ENCODE measurements at places on chromosomes 6 and 20.

DNA sequence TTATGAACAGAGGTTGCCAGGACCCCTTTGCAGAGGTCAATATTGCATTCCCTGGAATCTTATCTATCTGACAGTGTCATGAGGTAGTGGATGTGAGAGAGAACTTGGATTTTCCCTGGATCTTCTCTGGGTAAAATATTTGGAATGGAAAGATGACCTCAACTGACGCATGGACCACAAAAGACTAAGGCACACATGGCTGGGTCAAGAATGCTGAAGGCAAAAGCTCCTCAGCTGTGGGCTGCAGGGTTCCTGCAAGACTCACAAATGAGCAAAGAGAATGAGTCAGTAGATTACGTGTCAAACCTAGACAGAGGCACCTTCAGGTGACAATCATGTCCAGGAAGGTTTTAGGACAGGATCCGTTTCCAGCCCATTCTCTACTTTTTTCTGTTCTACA lies 484.0 kb downstream of the C6orf118 start:
- no peak for DNase-seq

GRCh38 chr20:2595076-2595475 lies 57.4 kb upstream of the NOP56 start:
- DNase-seq, result no peak

- DNase-seq, result no peak
These were observed 244.4 kb downstream of the GMPR start for GRCh38 chr6:16482702-16483314.

GRCh38 chr6:4067673-4068072 lies 11.3 kb downstream of the FAM217A start:
- DNase-seq, result no peak

DNA sequence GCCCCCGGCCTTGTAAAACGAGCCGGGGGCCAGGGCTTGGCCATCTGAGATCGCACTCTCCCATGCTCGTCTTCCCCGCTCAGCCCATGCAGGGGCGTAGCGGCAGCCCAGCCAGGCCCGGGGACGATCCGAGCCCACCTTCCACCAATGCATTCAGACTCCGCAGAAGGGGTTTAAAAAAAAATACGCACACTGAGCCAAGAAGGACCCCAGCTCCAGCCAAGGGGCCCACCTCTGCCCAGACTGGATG lies 320 bp downstream of the GSTA4 start:
- peak; percentile 67 for DNase-seq

DNA sequence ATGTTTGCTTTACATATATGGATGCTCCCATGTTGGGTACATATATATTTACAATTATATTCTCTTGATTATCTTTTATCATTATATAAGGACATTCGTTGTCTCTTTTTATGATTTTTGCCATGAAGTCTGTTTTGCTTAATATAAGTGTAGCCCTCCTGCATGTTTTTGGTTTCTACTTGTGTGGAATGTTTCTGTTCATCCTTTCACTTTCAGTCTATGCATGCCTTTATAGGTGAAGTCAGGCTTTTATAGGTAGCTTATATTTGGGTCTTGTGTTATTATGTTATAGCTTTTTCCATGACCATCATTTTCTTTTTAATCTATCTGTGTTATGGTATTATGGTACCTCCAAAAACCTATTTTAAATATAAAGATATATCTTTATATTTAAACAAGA lies 612.5 kb upstream of the HS3ST5 start:
- no peak for DNase-seq

- DNase-seq, result no peak
These were observed 16.4 kb downstream of the FAXC start for GRCh38 chr6:99333068-99333467.

GRCh38 chr6:163634211-163635171 lies 220.0 kb downstream of the QKI start:
- DNase-seq, result peak; percentile 75

GRCh38 chr6:15481390-15482291 lies 181.2 kb downstream of the DTNBP1 start:
- DNase-seq, result peak; percentile 40

GRCh38 chr6:85436411-85436810 lies 13.5 kb upstream of the NT5E start:
- no peak for DNase-seq

GRCh38 chr20:48758206-48758820 lies 69.5 kb downstream of the PREX1 start:
- no peak for DNase-seq

DNA sequence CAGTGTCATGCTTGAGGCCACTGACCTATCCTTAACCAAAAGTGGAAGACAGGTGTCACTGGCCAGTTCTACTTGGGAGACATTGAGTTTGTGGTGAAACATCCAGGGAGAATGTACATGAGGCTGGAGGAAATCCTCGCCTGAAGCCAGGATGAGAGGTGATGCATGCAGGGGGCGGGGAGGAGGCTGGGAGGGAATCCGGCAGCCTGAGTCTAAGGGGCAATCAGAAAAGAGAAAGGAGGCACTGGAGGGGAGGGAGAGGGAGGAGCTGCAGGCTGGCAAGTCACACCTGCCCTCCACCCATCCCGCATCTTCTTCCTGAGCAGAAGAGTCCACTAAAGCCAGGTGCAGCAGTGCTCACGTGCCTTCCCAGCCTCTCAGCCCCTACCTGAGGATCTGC lies 14.9 kb upstream of the DDO start:
- DNase-seq, result no peak

GRCh38 chr6:38708496-38708895 lies 5.6 kb upstream of the GLO1 start:
- no peak for DNase-seq

DNA sequence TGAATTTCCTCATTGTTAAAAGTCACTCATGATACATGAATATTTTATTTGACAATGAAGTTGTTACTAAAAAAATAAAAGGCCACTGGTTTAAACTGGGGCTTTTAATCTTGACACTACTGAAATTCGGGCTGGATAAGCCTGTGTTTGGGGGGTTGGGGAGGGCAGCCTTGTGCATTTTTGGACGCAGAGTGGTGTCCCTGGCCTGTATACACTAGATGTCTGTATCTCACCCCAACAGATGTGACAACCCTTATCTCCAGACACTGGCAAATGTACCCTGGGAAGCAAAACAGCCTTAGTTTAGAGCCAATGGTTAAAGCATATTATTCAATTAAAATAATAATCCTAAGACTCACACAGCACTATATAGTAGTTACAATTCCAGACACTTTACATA lies 24.8 kb downstream of the MAN1A1 start:
- DNase-seq, result no peak

DNA sequence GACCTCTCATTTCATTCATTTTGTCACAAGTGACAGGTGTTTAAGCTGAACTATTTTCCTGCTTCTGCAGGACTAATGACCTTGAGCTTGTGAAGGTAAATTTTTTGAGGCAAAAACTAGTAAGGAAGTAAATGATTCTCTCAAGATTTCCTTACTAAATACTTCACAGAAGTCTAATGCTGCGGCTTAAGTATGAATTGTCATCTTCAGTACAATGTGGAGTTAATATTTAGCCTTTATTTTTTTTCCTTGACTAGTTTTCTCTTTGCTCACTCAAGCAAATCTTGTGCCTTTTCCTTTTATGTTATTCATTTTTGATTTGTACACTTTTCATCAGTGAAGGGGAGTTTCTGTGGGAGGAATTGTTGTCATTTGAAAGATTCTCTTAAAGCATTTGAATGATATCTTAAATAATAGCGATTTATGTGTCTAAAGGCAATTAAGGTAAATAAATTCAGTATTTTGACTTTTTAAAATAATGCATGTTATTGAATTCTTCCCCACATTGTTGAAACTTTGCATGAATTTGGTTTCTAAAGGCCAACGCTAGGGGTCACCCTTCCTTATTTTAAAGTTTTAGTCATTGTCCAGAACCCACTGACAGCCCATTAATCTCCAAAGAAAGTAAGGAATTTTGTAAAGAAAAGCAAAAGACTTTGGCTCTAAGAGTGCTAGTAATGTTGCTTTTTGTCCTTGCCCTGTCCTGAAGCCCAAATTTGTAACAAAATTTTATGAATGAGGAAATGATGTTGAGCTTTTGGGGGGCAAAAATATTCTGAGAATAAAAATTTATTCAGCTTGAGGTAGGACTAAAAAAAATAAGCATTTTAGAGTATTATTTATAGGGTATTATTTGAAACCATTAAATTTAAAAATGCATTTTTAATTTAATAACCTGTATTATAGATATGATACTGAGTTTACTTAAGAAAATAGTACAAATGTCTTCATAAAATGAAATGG lies 157.4 kb upstream of the LAMA2 start:
- peak; percentile 17 for DNase-seq

GRCh38 chr20:34472246-34472925 lies 43.8 kb upstream of the DYNLRB1 start:
- no peak for DNase-seq
